CD14-positive monocyte (primary cell): ENCODE measurements at places on chromosomes 4 and X. TPM values are rescaled to one million over a fixed set of nuclear protein-coding genes. Genes with fewer than 3 reads are reported as not detected.

Gene MAP7D2
- not detected for polyA plus RNA-seq

Gene TLR3
- polyA plus RNA-seq: not detected in 2 replicates

Gene SMIM31
- not detected for polyA plus RNA-seq

Gene PABPC1L2B
- not detected for polyA plus RNA-seq

Gene CFAP47
- not detected for polyA plus RNA-seq

Gene FOXR2
- not detected for polyA plus RNA-seq

Gene OTC
- polyA plus RNA-seq: not detected in 2 replicates

Gene NIPAL1
- 0.22 TPM for polyA plus RNA-seq

Gene CT83
- polyA plus RNA-seq: not detected in 2 replicates

Gene CD38
- polyA plus RNA-seq: 3.0 TPM

Gene ALG13
- 45.9 and 94.5 TPM in 2 replicates for polyA plus RNA-seq

Gene RTL5
- 0.24 TPM for polyA plus RNA-seq

Gene COL4A6
- polyA plus RNA-seq: not detected

Gene PFKFB1
- 0.09 and 0.21 TPM in 2 replicates for polyA plus RNA-seq

Gene PRDM5
- polyA plus RNA-seq: 0.12 TPM

Gene MAP9
- polyA plus RNA-seq: not detected

Gene ZAR1
- polyA plus RNA-seq: not detected

Gene GNRHR
- polyA plus RNA-seq: not detected in 2 replicates

Gene FAM9C
- not detected in 2 replicates for polyA plus RNA-seq

Gene FAM184B
- not detected in 2 replicates for polyA plus RNA-seq

Gene SHISA3
- polyA plus RNA-seq: not detected in 2 replicates

Gene KLB
- polyA plus RNA-seq: not detected in 2 replicates

Gene KLHL2
- polyA plus RNA-seq: 5.8 and 22.6 TPM in 2 replicates

Gene TDO2
- not detected for polyA plus RNA-seq

Gene PDGFRA
- polyA plus RNA-seq: not detected in 2 replicates

Gene NEK1
- polyA plus RNA-seq: 1.4 and 1.9 TPM in 2 replicates

Gene GRK4
- 0.94 and 1.2 TPM in 2 replicates for polyA plus RNA-seq

Gene SCML2
- polyA plus RNA-seq: 0.27 TPM

Gene PAPSS1
- polyA plus RNA-seq: 20.9 and 46.4 TPM in 2 replicates

Gene ATOH1
- not detected for polyA plus RNA-seq

Gene ZNF711
- 0.04 and 0.12 TPM in 2 replicates for polyA plus RNA-seq

Gene DDX53
- not detected for polyA plus RNA-seq

Gene RNF113A
- polyA plus RNA-seq: 20.4 TPM

Gene TCEAL5
- polyA plus RNA-seq: not detected

Gene ADH7
- not detected for polyA plus RNA-seq

Gene ABCB7
- 17.8 and 19.7 TPM in 2 replicates for polyA plus RNA-seq

Gene TEX11
- not detected for polyA plus RNA-seq

Gene MGAT4D
- not detected in 2 replicates for polyA plus RNA-seq

Gene F9
- polyA plus RNA-seq: not detected
